ENCODE measurements at places on chromosomes 3 and 15. TPM values are rescaled to one million over a fixed set of nuclear protein-coding genes. Genes with fewer than 3 reads are reported as not detected.

GRCh38 chr15:101724675-101725005, 367 bp upstream of the TARS3 start:
- no peak overlapping the region for H3K27ac ChIP-seq
- H3K27me3 ChIP-seq, result no peaks in the 10 kb centered on the region
- peaks cover 3% of the 10 kb centered on the region for H3K4me1 ChIP-seq
- H3K36me3 ChIP-seq, result peaks cover 9% of the 10 kb centered on the region
- 0 out of 2 replicates have a peak overlapping the region, but pooled peaks have one; percentile 23 for H3K4me3 ChIP-seq
- no peak for DNase-seq

- H3K36me3 ChIP-seq, result no peaks in the 10 kb centered on the region
- H3K4me1 ChIP-seq, result peaks cover 8% of the 10 kb centered on the region
- DNase-seq, result no peak
- H3K4me3 ChIP-seq, result no peak overlapping the region
Measured at GRCh38 chr3:177430653-177431052, 233.4 kb upstream of the TBL1XR1 start.

NOX5 gene
- polyA plus RNA-seq, result not detected

DNA sequence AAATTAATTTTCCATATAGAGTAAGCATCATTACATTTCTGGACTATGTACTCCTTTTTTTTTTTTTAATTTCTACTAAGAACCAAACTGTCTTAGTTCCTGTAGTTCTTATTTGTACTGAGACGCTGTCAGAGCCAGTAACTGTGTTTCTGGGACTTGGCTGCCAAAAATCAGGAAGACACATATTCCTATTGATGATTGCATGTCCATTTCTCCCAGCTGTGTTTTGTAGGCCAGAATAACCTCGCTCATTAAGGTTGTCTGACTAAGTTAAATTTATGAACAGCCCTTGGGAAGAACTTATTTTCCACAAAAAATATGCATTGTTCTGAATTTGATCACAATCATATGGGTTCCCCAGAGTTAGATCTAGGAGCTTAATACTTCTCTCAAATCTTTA, 29.5 kb downstream of the PLSCR5 start:
- H3K4me1 ChIP-seq, result no peaks in the 10 kb centered on the region
- no peak overlapping the region for H3K27ac ChIP-seq
- DNase-seq, result no peak
- H3K36me3 ChIP-seq, result no peaks in the 10 kb centered on the region
- no peaks in the 10 kb centered on the region for H3K27me3 ChIP-seq

DNA sequence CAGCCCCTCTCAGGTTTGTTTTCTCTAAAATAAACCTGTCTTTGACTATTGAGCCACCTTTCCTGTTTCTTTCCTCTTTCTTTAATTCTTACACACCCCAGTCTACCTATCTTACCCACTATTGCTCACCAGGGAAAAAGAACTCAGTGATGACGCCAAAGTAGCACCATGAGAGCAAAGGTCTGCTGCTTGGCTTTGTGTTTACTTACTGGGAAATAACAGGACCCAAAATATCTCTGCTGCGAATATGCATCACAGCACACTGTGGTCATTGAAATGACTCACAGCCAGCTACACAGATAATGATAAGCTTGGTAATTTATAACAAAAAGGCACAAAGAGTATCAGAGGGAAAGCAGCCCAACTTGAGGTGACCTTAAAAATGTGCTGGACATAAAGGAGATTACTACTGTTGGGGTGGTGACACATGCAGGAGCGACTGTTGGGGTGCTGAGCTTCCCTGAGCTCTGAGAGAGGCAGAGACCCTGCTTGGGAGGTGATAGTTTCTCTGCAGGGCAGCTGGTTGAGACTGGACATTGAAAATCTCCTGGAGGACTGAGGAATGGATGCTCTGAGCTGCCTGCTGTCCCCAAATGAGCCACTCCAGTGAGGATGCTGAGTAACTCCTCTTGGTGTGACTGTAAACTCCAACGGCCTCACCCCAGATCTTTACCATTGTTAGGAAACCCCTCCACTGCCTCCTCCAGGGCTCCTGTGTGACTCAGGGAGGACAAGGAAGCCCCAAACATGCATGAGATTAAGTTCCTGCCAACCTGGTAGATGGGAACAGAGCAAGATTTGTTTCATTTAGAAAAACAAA, 14.5 kb downstream of the EFCAB12 start:
- H3K4me1 ChIP-seq, result peaks cover 6% of the 10 kb centered on the region
- no peaks in the 10 kb centered on the region for H3K27me3 ChIP-seq
- H3K27ac ChIP-seq, result no peak overlapping the region

Data from GM12878 (cell line).